ENCODE measurements at places on chromosomes 3 and 15. TPM values are rescaled to one million over a fixed set of nuclear protein-coding genes. Genes with fewer than 3 reads are reported as not detected.

- no peak for DNase-seq
Observed at GRCh38 chr3:97970956-97971620, 1.1 kb downstream of the RIOX2 start.

DNA sequence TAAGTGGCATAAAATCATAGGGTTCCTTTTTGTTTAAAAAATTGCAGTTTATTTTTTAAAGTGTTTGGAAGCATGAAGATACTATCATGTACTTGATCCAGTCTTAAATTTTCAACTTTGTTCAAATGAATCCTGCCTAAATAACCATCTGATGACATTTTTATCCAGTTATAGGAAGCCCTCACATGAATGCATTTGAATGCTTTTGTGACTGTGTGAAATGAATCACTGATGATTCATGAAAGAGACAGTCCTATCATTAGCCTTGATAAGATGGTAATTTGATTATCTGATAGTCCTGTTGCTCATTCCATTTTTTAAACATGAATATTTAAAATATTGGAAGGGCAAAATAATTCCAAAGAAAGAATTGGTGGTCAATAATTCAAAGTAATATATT is 401.9 kb upstream of the ROBO2 start:
- no peak for DNase-seq

DNA sequence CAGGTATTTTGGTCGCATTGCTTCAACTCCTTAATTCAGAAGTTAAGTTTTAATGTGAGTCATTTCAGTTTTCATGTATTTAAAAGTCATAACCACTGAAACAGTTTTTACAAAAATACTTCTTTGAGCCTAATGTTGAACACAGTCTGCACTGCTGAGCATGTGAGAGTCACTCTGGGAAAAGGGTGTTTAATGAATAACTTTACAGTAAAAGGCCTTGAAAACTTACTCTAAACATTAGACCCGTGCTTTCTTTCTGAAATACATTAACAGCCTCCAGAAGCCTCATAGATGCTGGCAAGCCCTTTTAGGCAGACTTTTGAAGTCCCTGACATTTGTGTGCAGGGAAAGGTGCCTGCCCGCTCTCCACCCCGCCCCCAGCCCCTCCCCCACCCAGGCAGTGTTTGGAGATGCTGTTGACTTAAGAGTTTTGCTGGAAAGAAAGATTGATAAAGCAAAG is 68.9 kb upstream of the NR2F2 start:
- no peak for DNase-seq

DNA sequence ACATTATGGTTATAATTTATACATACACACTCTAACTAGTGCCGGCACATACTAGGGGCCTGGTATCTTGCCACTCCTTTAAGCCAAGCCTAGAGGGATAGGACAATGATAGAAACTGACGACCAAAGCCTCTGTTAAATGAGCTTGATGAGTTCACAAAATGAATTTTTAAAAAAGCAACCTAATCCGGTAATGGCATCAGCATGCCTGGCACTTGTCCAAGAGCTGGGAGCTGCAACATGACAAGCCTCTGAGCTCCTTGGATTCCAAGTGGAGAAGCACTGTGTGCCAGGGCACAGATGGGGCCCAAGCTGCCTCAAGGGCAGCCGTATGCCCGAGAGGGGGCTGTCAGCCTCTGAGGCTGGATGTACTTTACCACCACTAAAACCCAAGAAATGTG is 9.7 kb downstream of the ETV5 start:
- DNase-seq = no peak

DNA sequence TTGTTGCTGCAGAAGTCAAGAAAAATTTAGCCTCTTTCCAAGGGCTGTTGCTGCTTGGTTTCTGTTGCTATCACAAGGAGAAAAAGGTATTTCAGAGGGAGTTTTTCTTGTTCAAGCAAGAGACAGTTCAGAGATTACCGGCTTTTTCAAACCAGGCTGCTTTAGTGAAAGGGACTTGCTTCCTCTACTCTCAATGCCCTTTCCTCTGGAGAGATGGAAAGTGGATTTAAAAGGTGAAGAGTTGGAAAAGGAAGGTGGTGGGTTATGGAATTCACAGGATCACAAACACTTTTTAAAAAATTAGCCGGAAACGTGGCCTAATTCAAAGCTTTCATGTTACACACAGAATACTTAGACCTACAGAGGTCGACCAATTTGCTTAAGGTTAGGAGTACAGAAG is 1.1 kb downstream of the PARP6 start:
- DNase-seq = no peak

DNA sequence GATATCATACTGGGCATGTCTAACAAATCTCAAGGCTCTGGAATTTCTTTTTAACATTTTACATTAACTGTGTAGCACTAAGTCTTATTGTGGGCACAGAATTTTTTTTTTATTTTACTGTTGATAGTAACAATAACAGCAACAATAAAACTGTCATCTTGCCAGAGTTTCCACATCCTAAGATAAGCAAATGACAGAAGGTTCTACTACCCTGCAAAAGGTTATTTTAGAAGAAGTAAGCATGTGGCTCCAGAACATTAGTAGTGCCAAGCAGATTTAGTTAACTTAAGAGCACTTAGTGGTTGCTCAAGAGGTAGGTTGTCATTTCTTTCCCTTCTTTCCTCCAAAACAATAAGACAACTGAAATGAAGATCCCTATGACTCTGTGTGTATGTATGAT is 743.0 kb upstream of the CBLB start:
- no peak for DNase-seq

GRCh38 chr3:14587740-14588360 is 47.7 kb upstream of the GRIP2 start:
- DNase-seq = no peak

DNA sequence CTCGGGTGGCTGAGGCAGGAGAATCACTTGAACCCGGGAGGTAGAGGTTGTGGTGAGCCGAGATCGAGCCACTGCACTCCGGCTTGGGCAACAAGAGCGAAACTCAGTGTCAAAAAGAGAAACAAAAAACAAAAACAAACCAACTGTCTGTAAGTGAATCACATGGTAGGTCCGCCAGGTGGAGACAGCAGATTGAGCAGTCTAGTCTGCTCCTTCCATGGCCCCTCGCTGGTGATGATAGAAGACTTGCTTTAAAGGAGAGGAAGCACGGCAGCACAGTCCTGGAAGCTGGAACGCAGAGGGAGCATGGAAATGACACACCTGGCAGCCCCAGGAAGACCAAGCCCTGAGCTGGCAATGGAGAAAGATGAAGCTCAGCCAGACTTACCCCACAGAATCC is 31.4 kb upstream of the MGLL start:
- no peak for DNase-seq

Gene TTLL13
- total RNA-seq = 0.73 TPM

Gene TRAK1
- 19.3 TPM for total RNA-seq
